BE2C (cell line): ENCODE measurements at places on chromosomes 12 and 14.

GRCh38 chr12:7868391-7868790 lies 4.3 kb downstream of the SLC2A14 start:
- no peak for DNase-seq

DNA sequence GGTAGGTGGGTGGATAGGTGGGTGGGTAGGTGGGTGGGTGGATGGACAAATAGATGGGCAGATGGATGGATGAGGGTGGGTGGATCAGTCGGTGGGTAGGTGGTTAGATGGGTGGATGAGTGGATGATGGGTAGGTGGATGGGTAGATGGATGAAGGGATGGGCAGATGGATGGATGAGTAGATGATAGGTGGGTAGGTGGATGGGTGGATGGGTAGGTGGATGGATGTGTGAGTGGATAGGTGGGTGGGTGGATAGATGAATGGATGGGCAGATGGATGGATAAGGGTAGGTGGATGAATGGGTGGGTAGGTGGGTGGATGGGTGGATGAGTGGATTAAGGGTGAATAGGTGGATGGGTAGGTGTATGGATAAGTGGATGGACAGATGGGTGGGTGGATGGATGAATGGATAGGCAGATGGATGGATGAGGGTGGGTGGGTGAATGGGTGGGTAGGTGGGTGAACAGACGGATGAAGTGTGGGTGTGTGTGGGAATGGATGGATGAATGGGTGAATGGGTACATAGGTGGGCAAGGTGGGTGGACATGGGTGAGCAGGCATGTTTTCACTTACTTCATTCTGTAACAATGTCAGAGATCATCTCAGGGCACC lies 3.3 kb upstream of the INF2 start:
- DNase-seq: no peak

GRCh38 chr12:131771965-131772364 lies 56.2 kb upstream of the MMP17 start:
- no peak for DNase-seq

DNA sequence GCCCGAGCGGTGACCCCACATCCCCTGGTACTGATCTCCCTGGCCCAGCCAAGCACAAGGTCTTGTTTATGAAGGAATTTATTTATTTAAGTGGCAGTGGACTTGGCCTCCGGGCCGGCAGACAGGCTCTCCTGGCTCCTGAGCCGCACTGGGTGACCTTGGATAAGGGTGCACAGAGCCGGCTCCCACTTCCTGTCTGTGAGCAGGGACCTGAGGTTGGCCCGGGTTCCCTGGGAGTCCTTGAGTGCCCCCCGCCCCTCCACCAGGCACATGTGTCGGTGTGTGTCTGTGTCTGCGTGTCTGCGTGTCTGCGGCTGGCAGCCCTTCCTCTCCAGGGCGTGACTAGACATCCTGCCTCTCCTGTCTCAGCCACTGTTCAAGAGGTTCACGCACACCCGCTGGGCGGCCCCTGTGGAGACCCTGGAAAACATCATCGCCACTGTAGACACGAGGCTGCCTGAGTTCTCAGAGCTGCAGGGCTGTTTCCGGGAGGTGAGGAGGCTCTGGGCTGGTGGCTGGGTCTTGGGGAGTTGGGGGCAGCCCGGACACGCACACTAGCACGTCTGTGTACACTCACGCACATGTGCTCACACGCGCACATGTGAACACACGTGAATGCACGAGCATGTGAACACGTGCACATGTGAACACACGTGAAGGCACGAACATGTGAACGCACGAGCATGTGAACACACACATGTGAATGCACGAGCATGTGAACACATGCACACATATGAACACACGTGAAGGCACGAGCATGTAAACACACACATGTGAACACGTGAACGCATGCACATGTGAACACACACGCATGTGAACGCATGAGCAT lies 9.3 kb downstream of the TNFAIP2 start:
- no peak for DNase-seq

- no peak for DNase-seq
These were observed at the start of gene HVCN1 for GRCh38 chr12:110688446-110689280. TSS of gene HVCN1 (minus strand) at chr12:110689115. CDS start at chr12:110683245, 5,870 bp downstream.
